Fibroblast of skin of scalp (primary cell): ENCODE measurements at places on chromosomes 7 and 10.

GRCh38 chr10:31464552-31464951 lies 145.5 kb downstream of the ZEB1 start:
- no peak for DNase-seq

DNA sequence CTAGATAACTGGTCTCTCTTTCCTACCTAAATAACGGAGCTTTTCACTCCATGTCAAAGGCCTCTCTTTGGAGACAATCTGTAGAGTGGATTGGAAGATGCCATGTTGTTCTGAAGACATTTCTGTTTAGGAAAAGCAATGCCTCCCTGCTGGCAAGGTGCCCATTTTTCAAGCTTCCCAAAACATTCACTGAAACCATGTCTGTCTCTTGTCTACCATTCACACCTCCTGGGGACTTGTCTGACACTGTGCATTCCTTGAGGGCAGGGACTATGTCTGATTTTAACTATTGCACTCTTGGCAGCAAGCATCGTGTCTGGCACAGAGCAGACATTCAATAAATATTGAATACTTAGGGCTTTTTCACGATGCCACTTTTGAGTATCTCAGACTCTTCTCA lies 528.9 kb upstream of the NRP1 start:
- DNase-seq = no peak

GRCh38 chr7:47526466-47526865 lies 55.4 kb downstream of the TNS3 start:
- no peak for DNase-seq

DNA sequence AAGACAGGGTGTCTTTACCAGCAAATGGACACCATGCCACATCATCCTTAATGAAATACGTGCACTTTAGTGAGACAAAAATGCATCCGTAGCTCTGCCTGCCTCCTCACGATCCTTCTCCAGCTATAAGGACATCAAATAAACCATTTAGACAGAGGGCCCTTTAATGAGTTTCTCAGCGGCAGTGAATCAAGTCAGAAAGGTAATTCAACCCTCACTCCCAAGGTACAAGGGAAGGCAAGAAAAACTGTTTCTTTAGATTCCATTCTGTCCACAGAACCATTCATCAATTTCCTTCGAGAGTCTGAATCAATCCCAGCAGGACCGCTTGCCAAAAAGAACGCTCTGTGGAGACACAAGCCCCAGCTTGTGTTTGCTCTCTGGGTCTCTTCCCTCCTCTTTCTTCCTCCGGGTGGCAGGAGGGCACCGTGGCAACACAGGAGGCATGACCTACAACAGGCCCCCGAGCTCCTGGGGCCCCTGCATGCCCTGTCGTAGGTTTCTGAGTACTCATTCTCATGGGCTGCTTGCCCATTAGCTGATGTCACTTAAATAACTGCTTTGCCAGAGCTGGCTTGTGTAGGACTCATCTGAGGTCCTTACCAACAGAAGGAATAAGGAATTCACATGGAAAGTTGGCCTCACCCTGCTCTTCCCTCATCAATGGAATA lies 297.8 kb upstream of the PRKCQ start:
- DNase-seq = peak; percentile 3

- DNase-seq = no peak
Measured at GRCh38 chr10:9869606-9870176, 1148.0 kb upstream of the CELF2 start.

GRCh38 chr7:11181590-11181989 lies 207.9 kb downstream of the PHF14 start:
- DNase-seq = no peak

DNA sequence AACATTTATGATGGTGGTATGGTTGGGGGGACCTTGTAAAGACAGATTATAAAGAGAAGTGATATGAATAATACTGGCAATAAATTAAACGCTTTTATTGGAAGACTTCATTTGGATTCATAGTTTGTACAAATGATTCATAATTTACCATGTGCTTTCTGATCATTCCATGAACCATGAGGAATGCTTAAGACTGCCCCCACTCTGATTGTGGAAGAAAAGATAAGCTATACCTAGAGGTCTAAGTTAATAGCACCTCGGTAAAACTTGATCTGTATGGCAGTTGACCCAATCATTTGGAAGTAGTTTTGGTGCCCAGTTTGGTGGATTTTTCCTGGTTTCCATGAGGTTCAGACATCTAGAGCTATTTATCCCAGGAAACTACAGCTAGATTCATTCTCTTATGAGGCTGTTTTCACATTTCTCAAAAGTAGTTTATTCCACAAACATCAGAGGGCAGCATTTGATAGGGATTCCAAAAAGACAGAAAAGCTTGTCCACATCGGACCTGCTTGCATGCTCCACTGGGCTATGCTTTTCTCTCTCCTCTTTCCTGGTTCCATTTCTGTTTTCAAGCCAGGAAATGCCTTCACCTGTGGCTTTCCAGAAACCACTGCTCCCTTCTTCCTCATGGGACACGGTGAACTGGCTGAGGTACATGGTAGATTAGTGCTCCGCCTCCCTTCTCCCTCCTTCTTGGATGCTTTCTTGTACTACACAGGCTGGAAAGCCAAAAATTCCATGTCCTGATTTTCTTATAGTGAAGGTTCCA lies 29.2 kb downstream of the TFAM start:
- peak; percentile 78 for DNase-seq

GRCh38 chr7:154865984-154866685 lies 136.8 kb downstream of the PAXIP1 start:
- no peak for DNase-seq

DNA sequence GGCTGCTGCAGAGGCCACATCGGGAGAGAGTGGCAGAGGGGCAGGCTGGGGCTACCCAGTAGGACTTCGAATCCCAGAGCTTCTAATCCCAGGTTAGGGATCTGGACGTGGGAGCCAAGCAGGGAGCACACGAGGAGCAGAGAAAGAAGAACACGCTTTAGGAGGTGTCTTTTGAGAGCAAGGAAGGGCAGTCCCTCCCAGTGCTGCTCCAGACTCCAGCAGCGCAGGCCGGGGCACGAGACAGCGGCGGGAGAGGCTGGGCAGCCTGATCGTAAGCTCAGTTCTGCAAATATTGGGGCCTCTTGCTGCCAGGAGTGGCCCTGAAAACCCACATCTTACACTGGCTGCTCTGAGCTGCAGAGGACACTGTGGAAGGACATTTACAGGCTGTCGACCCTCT lies 75.9 kb downstream of the HIPK2 start:
- no peak for DNase-seq

DNA sequence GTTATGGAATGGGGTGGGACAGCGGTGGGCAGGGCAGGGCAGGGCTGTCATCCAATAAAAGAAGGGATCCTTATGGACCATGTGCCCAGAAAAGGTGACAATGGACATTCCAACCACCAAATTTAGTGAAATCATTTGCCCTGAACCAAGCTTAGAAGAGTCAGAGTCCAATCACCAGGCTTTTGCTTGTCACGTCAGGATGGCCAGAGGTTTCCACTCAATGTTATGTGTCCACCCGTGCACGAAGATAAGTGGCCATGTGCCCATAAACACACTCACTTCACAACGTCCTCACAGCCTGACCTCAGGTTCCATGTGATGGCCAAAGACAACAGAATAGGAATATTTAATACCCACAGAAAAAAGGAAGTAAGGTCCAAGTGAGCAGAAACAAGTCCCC lies 36.6 kb upstream of the PLPP4 start:
- no peak for DNase-seq

DNA sequence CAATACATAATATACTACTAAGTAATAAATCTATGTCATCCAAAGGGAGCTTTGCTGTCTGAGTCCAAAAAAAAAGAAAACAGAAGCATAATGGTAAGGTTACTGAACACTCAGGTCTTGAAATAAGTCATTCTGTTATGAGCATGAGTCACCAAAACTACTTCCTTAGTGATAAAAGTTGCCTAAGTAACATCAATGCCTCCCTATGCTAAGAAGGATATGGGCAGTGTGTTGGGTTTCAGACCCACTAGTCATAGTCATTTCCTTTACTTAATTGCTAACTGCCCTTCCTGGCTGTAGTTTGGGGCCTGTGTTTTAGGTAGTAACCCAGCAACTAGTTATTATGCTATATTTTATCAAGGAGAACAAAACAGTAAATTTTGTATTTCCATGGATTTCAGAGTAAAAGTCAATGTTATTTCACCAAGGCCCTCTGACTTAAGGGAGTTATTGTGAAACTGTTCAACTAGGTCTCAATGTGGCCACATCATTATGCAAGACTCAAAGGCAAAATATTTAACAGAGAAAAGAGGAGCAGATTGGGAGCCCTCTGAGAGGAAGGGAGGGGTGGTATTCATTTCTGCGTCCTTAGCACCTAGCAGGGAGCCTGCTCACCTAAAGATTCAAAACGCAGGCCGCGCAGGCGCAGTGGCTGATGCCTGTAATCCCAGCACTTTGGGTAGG lies 11.7 kb upstream of the VIM start:
- peak; percentile 94 for DNase-seq

- DNase-seq = no peak
Measured at GRCh38 chr7:47556511-47557180, 25.3 kb downstream of the TNS3 start.

DNA sequence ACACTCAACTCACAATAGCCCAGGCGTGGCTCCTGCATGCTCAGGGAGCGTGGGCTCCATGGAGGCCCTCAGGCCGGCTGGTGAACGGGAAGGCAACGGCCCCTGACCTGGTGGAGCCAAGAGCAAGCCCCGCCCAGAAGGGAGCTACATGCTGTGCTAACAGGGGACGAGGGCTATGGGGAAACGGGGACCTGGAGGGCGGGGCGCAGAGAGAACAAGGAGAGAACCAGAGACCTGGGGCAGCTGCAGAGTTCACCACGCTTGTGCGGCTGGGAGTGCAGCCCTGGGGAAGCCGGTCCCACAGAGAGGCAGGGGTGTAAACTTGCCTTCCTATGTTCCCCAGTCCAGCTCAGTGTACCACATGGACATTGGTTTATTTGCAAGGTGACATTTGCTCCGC lies 69.2 kb upstream of the PPP2R2D start:
- DNase-seq = no peak

DNA sequence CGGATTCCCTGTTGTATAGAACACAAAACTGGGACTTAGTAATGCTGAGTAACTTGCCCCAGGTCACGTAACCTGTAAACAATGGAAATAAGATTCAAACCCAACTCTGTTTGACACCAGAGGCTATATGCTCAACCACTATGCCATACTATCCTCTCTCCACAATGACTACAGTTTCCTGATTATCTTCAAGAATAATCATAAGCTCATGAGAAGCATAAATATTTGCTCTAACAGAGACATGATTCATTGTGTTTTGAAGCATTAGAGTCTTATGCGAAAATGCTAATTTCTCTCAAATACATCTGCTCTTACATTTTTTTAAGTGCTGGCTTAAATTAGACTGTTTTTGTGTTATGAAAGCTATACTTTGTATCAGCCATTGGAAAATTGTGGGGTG lies 241.3 kb downstream of the LHFPL3 start:
- DNase-seq = no peak

- peak; percentile 48 for DNase-seq
Measured at GRCh38 chr10:57964351-57964750, 303.3 kb downstream of the IPMK start.

DNA sequence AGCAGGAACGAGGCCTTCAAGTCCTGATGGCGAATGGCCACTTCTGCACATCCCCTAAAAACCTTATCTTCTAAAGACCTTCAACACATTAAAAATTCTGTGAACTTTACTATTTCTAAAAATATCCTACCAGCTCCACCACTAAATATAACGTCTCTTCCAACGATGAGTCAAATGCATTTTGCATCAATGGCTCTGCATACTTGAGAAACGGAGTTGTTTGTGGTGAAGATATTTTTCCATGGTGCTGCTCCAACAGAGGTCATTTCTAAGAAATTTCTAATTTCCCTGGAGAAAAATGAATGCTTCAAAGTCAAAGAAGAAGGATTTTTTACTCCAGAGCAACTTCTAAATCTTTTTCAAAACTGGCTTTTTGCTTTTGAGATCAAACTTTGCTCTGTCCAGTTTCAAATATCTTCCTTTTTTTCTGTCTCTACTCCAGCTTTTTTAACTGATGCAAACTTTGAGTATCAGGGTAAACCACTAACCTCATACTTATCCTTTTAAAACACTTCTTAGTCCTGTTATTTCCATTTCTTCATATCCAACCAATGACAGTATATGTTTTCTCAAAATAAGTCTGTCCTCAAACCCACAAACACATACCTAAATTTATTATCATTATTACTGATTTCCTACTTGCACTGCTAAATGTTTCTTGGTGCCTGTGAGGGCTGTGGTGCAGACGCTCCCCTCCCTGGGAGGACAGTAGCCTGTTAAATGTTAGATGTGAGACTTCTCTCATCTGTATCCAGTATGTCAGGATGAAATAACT lies 258.1 kb downstream of the KLF6 start:
- peak; percentile 92 for DNase-seq

DNA sequence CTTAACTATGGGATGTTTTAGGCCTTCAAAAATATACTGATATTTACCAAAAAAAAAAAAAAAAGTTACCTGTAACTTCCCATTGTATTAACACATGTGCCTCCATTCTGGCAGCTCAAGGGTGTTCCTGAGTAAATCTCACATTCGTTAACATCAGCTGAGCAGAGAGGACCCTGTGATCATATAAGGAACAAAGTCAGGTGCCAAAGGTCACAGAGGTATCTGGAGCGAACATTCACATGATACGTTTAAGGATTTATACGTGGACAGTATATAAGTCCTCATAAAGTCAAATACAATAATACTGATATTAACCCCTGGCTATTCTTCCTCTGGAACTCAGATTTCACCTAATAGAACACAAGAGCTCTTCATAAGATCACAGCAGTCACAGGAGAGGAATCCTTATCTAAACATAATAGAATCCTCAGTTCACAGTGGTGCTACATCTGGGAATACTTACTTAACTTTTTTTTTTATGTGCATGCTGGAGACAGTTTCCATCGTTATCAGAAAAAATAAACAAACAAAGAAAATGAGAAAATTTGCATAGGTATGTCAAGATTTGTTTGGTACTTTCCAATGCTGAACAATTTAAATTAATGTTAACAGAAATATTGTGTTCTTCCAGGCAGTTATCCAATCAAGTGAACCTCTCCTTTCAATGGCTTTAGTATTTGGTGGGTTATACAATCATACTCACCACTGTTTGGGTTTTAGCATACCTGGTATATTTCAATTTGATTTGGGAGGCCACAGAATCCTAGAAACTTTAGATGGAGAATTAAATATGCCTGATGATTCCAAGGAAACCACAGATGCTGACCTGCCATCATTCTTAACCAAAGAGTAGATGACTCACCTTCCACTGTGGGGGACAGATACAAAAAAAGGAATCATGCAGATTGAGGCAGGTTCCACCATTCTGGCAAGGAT lies 6.6 kb downstream of the CUBN start:
- DNase-seq = peak; percentile 79
